Activated T-helper 2 cell treated with anti-CD3 and anti-CD28 coated beads, Interferon-gamma antibody, Interleukin-2, Interleukin-4, amounts not matched to agents 10 μg/mL and 5 μg/mL and 100 μg/mL, durations not matched to agents 14 hours and 24 hours and 36 hours (primary cell): ENCODE measurements at places on chromosomes 6 and 20.

- no peak overlapping the region for H3K4me3 ChIP-seq
- no peak overlapping the region for H3K27ac ChIP-seq
Observed at GRCh38 chr6:49406250-49406970, 56.6 kb downstream of the MMUT start.

DNA sequence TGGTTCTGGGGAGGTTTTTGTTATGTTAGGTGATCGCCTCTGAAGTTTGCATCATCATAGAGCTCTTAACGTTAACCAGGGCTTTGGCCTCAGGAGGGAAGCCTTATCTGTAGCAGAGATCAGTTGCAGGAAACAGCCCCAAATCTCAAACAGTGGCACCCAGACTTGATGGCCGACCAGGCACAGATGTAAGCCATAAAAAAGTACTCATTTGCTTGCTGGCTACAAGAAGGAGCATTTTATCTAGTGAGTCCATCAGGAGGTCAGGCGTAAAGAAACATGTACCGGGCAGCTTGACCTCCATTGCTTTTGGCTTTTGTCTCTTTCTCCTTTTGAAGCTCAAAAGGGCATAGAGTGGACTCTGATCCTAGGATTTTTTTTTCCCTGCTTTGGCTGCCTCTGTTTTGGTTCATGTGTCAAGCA lies 122.3 kb downstream of the CCDC170 start:
- H3K4me1 ChIP-seq: no peaks in the 10 kb centered on the region
- no peak for DNase-seq
- H3K27me3 ChIP-seq: peaks cover 10% of the 10 kb centered on the region
- H3K27ac ChIP-seq: no peak overlapping the region

- no peak overlapping the region for H3K27ac ChIP-seq
- peaks cover 18% of the 10 kb centered on the region for H3K4me1 ChIP-seq
- no peak for DNase-seq
- H3K27me3 ChIP-seq: no peaks in the 10 kb centered on the region
Observed at GRCh38 chr6:161132384-161132783, 140.8 kb downstream of the MAP3K4 start.

- no peak overlapping the region for H3K4me3 ChIP-seq
- H3K27me3 ChIP-seq: peaks cover 7% of the 10 kb centered on the region
- H3K4me1 ChIP-seq: no peaks in the 10 kb centered on the region
- no peak for DNase-seq
- no peak overlapping the region for H3K27ac ChIP-seq
Observed at GRCh38 chr6:25215881-25216280, 63.3 kb upstream of the CARMIL1 start.

DNA sequence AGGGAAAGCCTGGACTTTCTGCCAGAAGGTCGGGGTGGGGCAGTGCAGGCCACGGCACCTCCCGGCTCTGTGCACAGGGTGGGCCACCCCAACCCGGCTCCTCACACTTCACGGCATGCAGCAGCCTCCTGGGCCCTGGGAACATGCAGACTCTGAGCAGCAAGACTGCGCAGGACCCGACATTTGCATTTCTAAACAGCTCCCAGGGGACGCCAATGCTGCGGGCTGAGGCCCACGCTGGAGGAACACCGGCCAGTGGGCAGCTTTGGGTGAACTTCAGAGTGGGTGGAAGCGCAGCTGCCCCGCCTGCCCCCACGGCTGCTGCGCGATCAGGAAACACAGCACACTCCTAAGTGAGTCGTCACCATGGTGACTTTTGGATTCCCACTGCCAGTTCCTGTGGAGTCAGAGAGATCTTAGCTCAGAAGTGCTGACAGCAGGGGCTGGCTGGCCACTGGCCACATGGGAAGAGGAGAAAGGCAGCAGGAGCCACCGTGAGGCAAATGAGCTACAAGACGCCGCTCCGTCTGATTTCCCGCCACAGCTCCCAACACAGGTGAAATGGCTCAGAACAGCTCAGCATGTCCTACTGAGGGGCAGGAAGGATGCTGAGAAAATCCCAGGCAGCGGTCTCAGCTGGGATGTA lies 52.1 kb downstream of the RNASET2 start:
- DNase-seq: no peak
- H3K27ac ChIP-seq: no peak overlapping the region
- no peak overlapping the region for H3K4me3 ChIP-seq

- no peaks in the 10 kb centered on the region for H3K27me3 ChIP-seq
- no peak for DNase-seq
- H3K4me1 ChIP-seq: no peaks in the 10 kb centered on the region
- H3K27ac ChIP-seq: no peak overlapping the region
- no peak overlapping the region for H3K4me3 ChIP-seq
Observed at GRCh38 chr6:126548300-126548699, 208.4 kb downstream of the CENPW start.

- H3K27me3 ChIP-seq: no peaks in the 10 kb centered on the region
- H3K27ac ChIP-seq: peak overlapping the region; percentile 96
- H3K36me3 ChIP-seq: no peaks in the 10 kb centered on the region
- H3K4me1 ChIP-seq: peaks cover 37% of the 10 kb centered on the region
Observed at GRCh38 chr6:134436950-134437349, 119.0 kb upstream of the SGK1 start.

GRCh38 chr6:135186255-135186654 lies 5.1 kb downstream of the MYB start:
- peaks cover 80% of the 10 kb centered on the region for H3K36me3 ChIP-seq
- H3K4me1 ChIP-seq: peaks cover 48% of the 10 kb centered on the region
- H3K27me3 ChIP-seq: no peaks in the 10 kb centered on the region
- H3K27ac ChIP-seq: peak overlapping the region; percentile 32

DNA sequence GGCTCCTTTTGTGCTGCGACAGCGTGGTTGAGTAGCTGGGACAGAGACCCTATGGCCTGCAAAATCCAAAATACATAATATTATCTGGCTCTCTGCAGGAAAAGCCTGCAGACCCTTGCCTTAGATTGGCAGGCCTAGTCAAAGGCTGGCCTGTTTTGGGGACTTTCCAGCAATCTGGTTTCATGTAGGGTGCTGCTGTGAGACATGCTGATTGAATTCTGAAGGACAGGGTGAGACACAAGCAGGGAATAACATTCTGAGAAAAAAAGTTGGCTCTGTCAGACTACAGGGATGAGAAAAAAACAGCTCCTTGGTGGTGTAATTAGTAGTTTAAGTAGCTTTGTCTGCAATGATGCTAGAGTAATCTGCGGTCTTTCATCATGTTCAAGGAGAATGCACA lies 402.7 kb upstream of the AGPAT4 start:
- no peak overlapping the region for H3K27ac ChIP-seq
- DNase-seq: no peak
- no peak overlapping the region for H3K4me3 ChIP-seq
- no peaks in the 10 kb centered on the region for H3K27me3 ChIP-seq
- peaks cover 3% of the 10 kb centered on the region for H3K4me1 ChIP-seq

DNA sequence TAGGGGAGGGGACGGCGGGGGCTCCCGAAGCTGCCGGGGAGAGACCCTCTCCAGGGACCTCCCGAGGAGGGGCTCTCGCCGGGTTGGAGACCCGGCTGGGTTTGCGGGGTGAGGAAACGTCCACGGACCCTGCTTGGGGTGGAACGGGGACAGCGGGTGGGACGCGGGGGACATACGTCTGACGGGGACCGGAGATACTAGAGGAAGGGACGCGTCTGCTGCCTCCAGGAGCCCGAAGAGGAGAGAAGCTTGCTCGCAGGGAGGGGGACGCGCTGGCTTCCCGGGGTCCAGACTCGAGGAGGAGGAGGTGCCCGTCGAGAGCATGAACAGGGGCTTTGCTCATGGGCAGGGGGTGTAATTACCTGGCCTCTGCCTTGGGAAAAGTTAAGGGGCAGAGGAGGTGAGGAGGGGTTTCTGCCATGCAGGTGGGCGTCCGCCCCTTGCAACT lies 593 bp downstream of the DNMT3B start:
- H3K4me3 ChIP-seq: peak overlapping the region; percentile 87
- DNase-seq: no peak
- H3K27ac ChIP-seq: no peak overlapping the region
- H3K36me3 ChIP-seq: no peaks in the 10 kb centered on the region

- no peak overlapping the region for H3K27ac ChIP-seq
- H3K36me3 ChIP-seq: no peaks in the 10 kb centered on the region
- H3K4me1 ChIP-seq: no peaks in the 10 kb centered on the region
- no peak for DNase-seq
Observed at GRCh38 chr20:44805979-44806620, 4.2 kb downstream of the RIMS4 start.

DNA sequence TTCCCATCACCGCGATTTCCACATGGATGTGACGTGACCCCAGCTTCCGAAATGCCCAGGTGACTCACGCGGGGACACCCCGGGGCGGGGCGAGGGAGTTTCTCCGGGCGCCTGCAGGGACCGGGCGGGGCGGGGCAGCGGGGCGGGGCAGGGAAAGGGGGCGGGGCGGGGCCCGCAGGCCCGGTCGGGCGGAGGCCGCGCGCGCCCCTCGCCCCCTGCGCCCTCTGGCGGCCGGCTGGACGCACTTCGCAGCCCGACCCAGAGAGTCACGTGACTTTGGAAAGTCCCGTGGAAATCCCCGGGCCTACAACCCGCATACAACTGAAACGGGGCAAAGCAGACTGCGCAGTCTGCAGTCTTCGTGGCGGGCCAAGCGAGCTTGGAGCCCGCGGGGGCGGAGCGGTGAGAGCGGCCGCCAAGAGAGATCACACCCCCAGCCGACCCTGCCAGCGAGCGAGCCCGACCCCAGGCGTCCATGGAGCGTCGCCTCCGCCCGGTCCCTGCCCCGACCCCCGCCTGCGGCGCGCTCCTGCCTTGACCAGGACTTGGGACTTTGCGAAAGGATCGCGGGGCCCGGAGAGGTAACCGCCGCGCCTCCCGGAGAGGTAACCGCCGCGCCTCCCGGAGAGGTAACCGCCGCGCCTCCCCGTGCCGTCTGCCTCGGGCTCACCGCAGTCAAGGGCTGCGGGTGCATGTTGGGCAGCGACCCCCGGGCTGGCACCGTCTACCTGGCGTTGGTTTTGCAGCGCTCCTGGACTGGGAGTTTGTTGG lies at the start of gene TNFAIP3:
TNFAIP3 (plus strand) TSS at position 346 of the 771 bp plus-strand sequence. CDS start 3,969 bp downstream, outside the sequence.
- H3K4me3 ChIP-seq: peak within 1 kb of the TSS; percentile 96
- peak; percentile 94 for DNase-seq
- peaks cover 38% of the 10 kb centered on the region for H3K4me1 ChIP-seq
- peaks cover 61% of the 10 kb centered on the region for H3K36me3 ChIP-seq
- H3K27ac ChIP-seq: peak within 1 kb of the TSS; percentile 96
- no peaks in the 10 kb centered on the region for H3K27me3 ChIP-seq

GRCh38 chr6:9095729-9096128 lies 660.4 kb upstream of the SLC35B3 start:
- no peaks in the 10 kb centered on the region for H3K4me1 ChIP-seq
- no peaks in the 10 kb centered on the region for H3K36me3 ChIP-seq
- no peak for DNase-seq
- H3K27me3 ChIP-seq: no peaks in the 10 kb centered on the region
- H3K27ac ChIP-seq: no peak overlapping the region
- H3K4me3 ChIP-seq: no peak overlapping the region

- peaks cover 26% of the 10 kb centered on the region for H3K27me3 ChIP-seq
- H3K27ac ChIP-seq: no peak overlapping the region
- DNase-seq: no peak
- no peaks in the 10 kb centered on the region for H3K4me1 ChIP-seq
- no peaks in the 10 kb centered on the region for H3K36me3 ChIP-seq
Observed at GRCh38 chr20:40894237-40894630, 134.4 kb upstream of the TOP1 start.

DNA sequence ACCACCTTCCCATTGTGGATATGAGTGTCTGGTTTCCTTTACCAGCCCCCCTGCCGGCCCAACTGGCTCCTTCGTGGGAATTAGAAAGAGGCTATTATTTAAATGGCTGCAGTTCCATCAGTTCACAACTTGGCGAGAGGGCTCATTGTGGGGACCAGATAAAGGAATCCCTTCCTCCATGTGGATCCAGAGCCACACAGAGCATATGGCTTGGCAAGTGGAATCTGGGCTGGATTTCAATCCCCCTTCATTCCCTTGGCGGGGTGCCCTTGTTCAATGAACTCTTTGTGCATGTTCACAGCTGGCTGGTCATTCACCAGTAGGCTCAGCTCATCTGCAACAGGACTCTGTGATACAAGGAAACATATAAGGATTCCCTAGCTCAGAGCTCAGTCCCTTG lies 140.6 kb downstream of the OPN5 start:
- H3K4me1 ChIP-seq: no peaks in the 10 kb centered on the region
- H3K27me3 ChIP-seq: no peaks in the 10 kb centered on the region

GRCh38 chr6:117264369-117264691 lies 1.0 kb upstream of the VGLL2 start:
- no peak overlapping the region for H3K27ac ChIP-seq
- no peaks in the 10 kb centered on the region for H3K4me1 ChIP-seq
- H3K4me3 ChIP-seq: peak overlapping the region; percentile 46
- no peaks in the 10 kb centered on the region for H3K36me3 ChIP-seq
- peaks cover 86% of the 10 kb centered on the region for H3K27me3 ChIP-seq
- DNase-seq: no peak

DNA sequence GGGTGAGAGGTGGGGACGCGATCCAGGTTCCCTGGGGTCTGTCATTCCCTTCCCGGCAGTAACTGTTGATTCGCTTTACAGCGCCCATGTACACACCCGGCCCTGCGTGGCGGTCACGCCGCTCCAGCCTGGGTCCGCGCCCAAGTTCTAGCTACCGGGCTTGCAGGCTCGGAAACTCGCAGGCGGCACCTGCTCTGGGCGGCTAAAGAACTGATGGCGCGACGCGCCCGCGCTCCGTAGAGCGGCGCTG lies 1.4 kb upstream of the POU3F2 start:
- H3K27me3 ChIP-seq: peaks cover 78% of the 10 kb centered on the region
- H3K4me1 ChIP-seq: peaks cover 30% of the 10 kb centered on the region
- no peaks in the 10 kb centered on the region for H3K36me3 ChIP-seq

- no peak for DNase-seq
- peaks cover 11% of the 10 kb centered on the region for H3K4me1 ChIP-seq
- peaks cover 17% of the 10 kb centered on the region for H3K36me3 ChIP-seq
- H3K27ac ChIP-seq: no peak overlapping the region
Observed at GRCh38 chr6:118542184-118542952, 5.7 kb upstream of the PLN start.

DNA sequence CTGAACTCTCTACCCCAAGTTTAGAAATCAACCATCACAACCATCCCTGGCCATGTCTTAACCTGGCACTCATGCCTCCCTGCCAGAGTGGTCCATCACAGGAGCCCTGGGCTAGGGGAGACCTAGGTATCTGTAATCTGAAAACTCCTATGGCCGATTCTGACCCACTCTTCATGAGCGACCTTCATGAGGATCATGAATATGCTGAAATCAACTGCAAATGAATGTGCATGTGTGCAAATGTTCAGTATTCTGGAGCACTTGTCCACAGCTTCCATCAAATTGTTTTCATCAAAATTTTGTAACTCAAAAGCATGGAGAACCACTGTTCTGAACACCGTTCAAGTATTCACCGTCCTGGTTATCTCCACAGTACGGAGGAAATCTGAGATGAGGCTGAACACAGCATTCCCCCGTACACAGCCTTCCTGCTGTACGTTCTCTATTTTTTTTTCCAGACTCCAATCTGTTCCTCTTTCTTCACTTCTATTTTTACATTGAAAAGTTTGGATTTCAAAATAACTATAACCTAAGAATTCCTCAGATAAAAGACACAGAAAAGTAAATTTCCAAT lies 17.7 kb downstream of the METTL24 start:
- H3K4me3 ChIP-seq: no peak overlapping the region
- H3K36me3 ChIP-seq: no peaks in the 10 kb centered on the region
- peaks cover 24% of the 10 kb centered on the region for H3K27me3 ChIP-seq
- DNase-seq: no peak
- H3K4me1 ChIP-seq: no peaks in the 10 kb centered on the region
- H3K27ac ChIP-seq: no peak overlapping the region

- DNase-seq: no peak
- no peaks in the 10 kb centered on the region for H3K27me3 ChIP-seq
- H3K36me3 ChIP-seq: no peaks in the 10 kb centered on the region
- no peak overlapping the region for H3K4me3 ChIP-seq
- peak overlapping the region; percentile 79 for H3K27ac ChIP-seq
Observed at GRCh38 chr6:45702849-45703739, 312.6 kb downstream of the CLIC5 start.
